Stimulated activated CD8-positive, alpha-beta memory T cell treated with anti-CD3 and anti-CD28 coated beads, Interleukin-4, amount 100 ng/mL, for 4 hours (primary cell): ENCODE measurements at places on chromosomes 5 and 9.

- DNase-seq, result no peak
Observed at GRCh38 chr5:151202381-151203139, 21.3 kb downstream of the CCDC69 start.

DNA sequence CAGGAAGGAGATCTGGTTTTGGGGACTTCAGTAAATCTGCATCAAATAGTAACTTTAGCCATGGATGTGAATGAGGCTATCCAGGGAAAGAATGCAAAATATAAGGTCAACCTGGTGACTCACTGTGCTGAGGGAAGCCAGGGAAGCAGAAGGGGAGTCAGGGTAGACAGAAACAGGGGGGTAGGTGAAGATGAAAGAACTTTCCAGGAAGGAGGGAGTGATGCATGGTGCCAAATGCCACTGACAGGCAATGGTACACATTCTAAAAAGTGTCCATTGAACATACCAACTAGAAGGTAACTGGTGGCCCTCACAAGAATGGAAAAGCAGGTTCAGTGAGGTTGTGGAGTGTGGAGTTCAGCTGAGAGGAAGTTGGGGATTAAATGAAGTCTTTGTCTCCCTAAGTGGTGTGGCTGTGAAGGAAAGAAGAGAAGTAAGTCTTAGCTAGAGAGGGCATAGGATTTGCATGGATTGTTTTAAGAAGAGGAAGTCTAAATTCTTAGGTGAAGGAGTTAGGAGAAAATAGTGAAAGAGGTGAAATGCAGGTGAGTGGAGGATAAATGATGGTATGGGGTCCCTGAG is 35.5 kb downstream of the PALM2AKAP2 start:
- DNase-seq, result no peak

DNA sequence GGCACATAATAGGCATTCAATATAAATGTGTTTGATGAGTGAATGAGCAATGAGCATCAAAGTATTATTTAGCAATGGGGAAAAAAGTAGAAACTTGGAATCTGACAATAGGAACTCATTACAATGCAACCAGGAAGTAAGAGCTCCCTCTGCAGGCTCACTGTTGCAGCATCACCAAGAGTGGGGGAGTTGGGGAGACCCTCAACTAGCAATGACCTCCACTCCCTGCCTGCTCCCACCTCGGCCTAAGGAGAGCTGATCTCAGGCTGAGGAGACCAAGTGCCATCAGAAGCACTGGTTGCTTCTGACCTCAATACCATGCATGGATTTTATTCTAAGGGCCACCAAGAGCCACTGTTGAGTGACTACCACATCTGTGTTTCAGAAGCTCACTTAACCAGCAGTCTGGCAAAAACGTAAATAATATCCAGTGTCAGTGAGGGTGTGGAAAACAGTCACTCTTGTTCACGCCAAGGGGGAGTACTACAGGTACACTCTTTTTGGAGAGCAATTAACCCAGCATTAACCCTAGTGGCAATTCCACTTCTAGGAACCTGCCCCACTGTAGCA is 8.0 kb downstream of the VDAC1 start:
- DNase-seq, result no peak

DNA sequence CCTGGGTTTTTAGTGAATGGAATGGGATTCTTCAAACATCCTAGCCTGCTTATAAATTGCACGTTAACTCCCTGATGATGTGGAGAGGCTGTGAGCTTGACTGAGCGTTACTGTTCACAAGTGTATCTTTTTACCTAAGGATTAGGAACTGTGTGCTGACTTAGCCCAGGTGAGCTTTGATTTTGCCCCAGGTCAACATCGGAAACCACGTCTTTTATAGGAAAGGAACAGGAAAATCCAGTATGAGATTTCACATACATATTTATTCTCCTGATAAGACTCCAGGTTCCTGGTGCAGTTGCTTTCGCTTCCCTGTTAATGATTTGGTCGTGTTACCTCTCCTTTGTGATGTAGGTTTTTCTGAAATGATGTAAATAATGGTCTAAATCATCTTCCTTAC is 103.2 kb upstream of the BASP1 start:
- DNase-seq, result no peak

DNA sequence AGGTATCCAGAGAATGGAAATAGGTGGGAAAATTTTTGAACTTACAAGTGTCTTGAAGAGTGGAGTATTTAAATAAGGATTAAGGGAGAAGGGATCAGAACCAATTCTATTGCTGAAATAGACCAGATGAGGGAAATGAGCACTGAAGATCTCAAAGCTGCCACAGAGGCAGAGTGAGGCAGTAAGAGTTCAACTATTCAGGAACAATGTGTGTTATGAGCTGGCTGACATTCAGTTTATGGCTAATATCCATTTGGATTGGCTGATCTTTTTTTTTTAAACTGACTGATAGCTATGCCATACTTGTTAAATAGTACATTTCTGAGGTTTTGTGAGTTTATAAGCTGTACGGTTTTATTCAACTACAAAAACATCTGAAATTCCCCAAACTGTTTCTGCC is 95.3 kb upstream of the GNA14 start:
- DNase-seq, result no peak

GRCh38 chr9:133774799-133775198 is 36.6 kb upstream of the SARDH start:
- no peak for DNase-seq
